A549 treated with dexamethasone at 1 μM for 4 hours (cell line): ENCODE measurements at places on chromosomes 2 and 18. TPM values are rescaled to one million over a fixed set of nuclear protein-coding genes. Genes with fewer than 3 reads are reported as not detected.

POU3F3 gene
- 0.02 TPM in 1 of 5 replicates, not detected in the others for total RNA-seq

POTEE gene
- total RNA-seq = 0.03 to 0.09 TPM (median 0.07 TPM) in 5 replicates

PRKRA gene
- total RNA-seq = 27.2 to 34.0 TPM (median 29.9 TPM) in 5 replicates

VPS4B gene
- 20.1 to 24.9 TPM (median 21.0 TPM) in 5 replicates for total RNA-seq

BCL11A gene
- 0.01 to 0.14 TPM (median 0.09 TPM) in 5 replicates for total RNA-seq
